ENCODE measurements at places on chromosomes 5 and 9.
A peak's percentile ranks its signal among the peaks of the same experiment; 100 is the strongest.

GRCh38 chr9:123776708-123777537 lies 153.0 kb downstream of the DENND1A start:
- DNase-seq: no peak

DNA sequence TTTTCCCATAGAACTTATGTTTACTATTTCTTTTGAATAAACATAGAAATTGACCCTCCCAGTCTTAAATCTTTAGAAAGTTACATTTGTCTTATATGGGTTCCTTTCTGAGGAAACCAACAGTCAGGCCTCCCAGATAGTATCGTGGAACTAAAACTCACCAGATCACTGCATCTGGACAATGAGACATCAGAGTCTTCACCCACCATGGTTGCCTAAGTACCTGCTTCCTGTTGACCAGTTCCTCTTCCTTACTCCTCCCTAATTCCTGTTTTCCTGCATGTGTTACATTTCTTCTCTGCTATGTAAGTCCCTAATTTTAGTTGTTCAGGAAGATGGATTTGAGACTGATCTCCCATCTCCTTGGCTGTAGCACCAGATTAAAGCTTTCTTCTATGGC lies 462.2 kb downstream of the DIRAS2 start:
- no peak for DNase-seq

DNA sequence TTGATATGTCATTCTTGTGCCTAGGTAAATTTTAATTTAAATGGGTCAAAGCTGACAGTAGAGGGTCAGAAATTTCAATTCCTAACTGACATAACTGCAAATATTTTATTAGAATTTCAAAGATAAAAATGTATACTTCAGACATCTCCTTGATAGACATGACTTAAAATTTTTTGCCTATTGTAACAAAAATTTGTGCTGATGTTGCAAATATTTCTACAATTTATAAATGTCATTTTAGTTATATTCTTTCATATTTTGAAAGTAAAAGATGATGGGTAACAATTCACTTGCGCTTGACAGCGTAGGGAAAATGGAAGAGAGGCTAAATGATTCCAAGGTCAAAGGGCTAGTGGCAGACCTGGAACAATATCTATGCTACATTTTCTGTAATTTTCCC lies 220.3 kb upstream of the ST8SIA4 start:
- no peak for DNase-seq

DNA sequence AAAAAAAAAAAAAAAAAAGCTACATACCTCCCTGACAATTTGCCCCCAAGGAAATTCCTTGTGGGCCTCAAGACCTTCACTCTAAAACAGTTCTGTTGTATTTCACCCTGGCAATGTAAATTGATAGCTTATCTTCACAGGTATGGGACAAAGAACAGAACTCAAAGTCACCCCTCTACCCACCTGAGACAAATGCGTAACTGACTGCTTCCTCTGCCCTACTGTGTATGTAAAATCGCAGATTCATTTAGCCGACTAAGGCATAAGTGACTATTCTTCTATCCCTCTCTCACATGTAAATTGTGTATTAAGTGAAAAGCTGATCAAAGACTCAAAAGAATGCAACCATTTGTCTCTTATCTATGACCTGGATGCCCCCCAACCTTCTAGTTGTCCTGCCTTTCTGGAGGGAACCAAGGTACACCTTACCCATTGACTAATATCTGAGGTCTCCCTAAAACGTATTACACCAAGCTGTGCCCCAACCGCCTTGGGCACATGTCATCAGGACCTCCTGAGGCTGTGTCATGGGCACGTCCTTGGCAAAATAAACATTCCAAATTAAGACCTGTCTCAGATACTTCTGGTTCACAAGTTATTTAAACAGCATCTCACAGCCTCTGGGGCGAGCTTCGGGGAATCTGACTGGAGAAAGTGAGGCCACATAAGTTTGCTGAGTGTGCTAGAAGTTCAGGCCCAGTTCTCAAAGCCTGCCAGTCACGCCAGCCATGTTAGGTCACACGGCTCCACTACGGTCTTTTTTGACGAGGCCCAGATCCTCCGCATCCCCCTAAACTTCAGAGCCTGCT lies 954 bp downstream of the TBCA start:
- no peak for DNase-seq

- no peak for DNase-seq
These were observed 73.9 kb downstream of the GOLPH3 start for GRCh38 chr5:32100230-32100629.

GRCh38 chr9:117101008-117101407 lies 313.8 kb downstream of the ASTN2 start:
- no peak for DNase-seq

- no peak for DNase-seq
These were observed 131.7 kb upstream of the TARS1 start for GRCh38 chr5:33309068-33309467.

DNA sequence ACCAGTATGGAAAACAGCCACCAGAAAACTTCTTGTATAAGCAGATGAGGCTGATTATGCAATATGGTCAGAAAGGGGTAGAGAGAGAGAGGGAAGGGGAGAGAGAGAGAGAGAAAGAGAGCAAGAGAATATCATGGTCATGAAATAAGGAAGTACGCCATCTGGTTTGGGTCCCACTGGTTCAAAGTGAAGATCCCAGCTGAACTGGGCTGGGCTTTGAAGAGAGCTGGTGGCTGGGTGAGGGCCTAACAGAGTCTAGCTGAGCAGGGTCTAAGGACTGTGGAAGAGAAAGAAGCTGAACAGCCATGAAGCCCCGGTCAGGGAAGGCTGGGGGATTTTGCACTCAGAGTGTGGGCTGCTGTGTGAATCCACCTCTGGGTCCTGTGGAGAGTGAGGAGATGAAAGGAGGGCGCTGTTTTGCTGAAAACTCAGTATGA lies 14.6 kb downstream of the TRIM14 start:
- no peak for DNase-seq

DNA sequence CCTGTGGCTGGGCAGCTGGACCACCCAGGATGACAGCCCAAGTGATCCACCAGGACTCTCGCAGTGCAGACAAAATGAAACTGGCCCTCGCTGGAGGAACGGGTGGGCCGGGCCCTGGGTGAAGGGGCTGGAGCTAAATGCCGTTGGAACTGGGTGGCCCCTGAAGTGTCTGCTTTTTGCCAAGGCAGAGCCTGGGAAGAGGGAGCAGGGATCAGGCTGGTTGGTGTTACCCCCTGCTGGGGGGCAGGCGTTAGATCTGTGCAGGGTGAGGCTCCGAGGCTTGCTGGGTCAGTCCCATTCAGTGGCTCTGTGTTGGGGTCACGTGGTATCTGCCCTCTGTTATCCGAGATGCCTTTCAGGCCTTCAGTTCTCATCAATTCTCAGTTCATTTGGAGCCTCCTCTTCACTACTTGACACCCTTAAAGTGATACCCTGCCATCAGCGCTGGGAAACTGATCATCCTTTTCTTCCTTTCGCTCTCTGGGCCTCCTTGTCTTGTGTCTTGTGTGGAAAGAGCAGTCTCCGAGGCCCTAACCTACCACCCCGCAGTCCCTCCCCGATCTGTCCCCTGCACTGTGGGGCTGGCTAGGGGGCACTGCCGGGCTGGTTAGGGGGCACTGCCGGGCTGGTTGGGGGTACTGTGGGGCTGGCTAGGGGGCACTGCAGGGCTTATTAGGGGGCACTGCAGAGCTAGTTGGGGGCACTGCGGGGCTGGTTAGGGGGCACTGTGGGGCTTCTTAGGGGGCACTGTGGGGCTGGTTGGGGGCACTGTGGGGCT lies 37.3 kb downstream of the COL5A1 start:
- DNase-seq: no peak

- no peak for DNase-seq
These were observed 16.2 kb downstream of the PPP2CA start for GRCh38 chr5:134209477-134210245.

GRCh38 chr9:127980706-127981558 lies at the start of gene EEIG1:
Gene EEIG1, minus strand, starts transcription at chr9:127980989. Its CDS starts 852 bp downstream, at chr9:127980137.
- peak; percentile 96 for DNase-seq

GRCh38 chr9:16516891-16517290 lies 353.6 kb downstream of the BNC2 start:
- no peak for DNase-seq

GRCh38 chr5:60209146-60209840 lies 315.8 kb upstream of the PDE4D start:
- no peak for DNase-seq

DNA sequence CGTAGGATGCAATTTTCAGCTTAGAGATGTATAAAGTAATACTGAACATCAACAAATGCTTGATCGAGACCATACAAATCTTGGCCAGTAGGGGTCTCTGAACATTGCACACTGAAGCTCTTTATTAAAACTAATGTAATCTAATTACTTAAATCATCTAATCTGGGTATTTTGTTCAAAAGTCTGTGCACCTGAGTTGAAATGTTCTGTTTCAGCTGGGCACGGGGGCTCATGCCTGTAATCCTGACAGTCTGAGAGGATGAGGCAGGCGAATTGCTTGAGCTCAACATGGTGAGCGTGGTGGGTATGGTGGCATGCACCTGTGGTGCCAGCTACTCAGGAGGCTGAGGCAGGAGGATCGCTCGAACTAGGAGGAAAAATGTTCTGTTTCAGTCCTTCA lies 41.0 kb downstream of the ESM1 start:
- peak; percentile 9 for DNase-seq

- no peak for DNase-seq
These were observed 12.5 kb upstream of the SHOC1 start for GRCh38 chr9:111807197-111807596.

- no peak for DNase-seq
These were observed 108.7 kb upstream of the RGMB start for GRCh38 chr5:98664736-98665135.

DNA sequence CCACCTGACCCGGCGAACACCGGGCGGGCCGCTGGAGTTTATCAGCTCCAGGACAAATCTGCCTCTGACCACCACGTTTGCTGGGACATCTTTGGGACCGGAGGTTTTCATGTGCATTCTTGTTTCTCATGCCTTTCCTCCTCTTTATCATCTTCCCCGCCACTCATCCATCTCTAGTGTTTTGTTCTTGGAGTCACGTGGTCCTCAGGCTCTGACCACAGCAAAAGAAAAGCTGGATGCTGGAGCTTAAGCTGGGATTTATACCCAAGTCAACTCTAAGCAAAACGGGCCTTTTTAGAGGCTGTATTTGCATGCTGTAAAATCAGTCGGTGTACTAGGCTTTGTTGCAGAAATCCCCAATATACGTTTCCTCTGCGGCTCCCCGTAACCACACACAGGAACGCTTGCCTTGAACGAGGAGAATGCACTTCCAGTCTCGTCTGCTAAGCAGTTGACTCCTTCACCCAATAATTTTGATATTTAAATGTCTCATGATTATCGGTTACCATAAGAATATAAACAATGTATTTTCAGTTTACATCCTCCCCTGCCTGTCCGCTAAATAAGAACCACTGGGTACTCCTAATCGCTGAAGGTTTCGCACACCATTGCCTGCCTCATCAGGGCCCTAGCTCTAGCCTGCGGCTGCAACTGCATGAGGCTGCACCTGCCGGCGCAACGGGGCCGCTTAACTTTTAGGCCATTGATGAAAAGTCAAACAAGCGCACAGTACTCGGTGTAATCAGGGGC lies 560 bp upstream of the NDUFS6 start:
- no peak for DNase-seq

DNA sequence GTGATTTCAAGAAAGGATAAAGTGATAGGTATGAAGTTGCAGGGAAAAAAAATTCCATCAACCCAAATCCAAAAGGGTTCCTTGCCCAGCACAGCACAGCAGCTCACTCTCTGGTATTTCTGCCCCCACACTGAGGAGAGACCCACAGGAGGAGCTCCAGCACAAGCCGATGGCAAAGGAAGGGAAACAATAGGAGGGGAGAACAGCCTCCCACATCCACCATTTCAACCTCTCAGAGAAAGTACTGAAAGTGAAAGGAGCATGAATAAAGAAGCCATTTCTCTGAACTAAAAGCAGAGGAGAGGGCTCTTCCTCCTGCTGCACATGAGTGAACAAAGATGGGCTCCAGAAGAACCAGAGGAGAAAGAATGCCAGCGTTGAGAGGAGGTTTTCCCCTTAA lies 54.9 kb upstream of the ZSWIM6 start:
- no peak for DNase-seq
